ENCODE measurements at places on chromosomes 11 and 22. TPM values are rescaled to one million over a fixed set of nuclear protein-coding genes. Genes with fewer than 3 reads are reported as not detected.

Gene CST6
- total RNA-seq, result not detected

Gene OR2AT4
- total RNA-seq, result not detected

Gene PLEKHB1
- total RNA-seq, result 91.2 TPM

Gene OR8G1
- not detected for total RNA-seq

Gene TRIM51
- total RNA-seq, result not detected

Gene CD3D
- total RNA-seq, result not detected

All from camera-type eye (tissue), 1 donor.